ENCODE measurements at places on chromosomes 2 and 18. TPM values are rescaled to one million over a fixed set of nuclear protein-coding genes. Genes with fewer than 3 reads are reported as not detected.

ABHD1 gene
- total RNA-seq: not detected

DNA sequence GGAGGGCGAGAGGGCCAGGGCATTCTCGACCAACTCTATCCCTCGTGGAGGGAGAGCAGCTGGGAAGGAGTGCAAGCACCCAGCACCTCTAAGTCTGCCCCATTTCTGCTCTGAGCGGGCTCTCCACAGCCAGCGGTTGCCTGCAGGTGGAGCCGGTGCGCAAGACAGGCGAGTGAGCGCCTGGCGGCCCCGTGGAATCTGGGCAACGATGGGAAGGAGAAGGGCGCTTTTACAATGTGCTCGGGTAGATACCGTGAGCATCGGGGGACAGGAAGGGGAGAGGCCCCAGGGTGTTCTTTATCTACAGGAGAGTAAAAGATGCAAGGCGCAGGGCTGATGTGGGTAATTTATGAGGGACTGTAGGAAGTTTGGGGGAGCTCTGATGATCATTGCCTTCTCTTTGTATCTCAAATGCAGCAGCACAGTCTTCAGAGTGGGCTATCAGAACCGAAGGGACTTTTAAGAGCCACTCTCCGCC lies 867 bp upstream of the TTL start:
- peak overlapping the region; percentile 91 for H3K4me3 ChIP-seq
- H3K27ac ChIP-seq: peak overlapping the region; percentile 92
- peaks cover 10% of the 10 kb centered on the region for H3K4me1 ChIP-seq
- no peaks in the 10 kb centered on the region for H3K36me3 ChIP-seq
- no peaks in the 10 kb centered on the region for H3K27me3 ChIP-seq

GRCh38 chr2:10984418-10985135 lies 72.8 kb downstream of the KCNF1 start:
- H3K27ac ChIP-seq: no peak overlapping the region
- H3K4me3 ChIP-seq: no peak overlapping the region
- DNase-seq: no peak
- no peaks in the 10 kb centered on the region for H3K4me1 ChIP-seq

DNA sequence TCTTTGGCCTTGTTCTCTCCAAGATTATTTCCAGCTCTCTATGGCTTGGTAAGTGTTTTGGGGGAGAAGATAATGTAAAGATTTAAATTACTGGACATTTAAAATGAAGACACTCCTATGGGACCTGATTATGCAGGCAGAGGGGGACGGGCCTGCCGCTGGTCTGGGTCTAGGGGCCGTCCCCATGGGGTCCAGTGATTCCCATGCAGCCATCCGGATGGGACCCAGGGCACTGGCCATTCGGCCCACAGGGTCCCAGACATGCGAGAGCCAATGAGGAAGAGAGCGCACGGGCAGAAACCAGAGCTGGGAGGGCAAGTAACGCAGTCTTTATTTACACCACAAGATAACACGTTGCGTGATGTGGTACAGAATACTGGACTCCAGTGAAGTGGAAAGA lies 200.0 kb downstream of the TWIST2 start:
- no peak overlapping the region for H3K4me3 ChIP-seq
- no peaks in the 10 kb centered on the region for H3K27me3 ChIP-seq
- peaks cover 35% of the 10 kb centered on the region for H3K36me3 ChIP-seq
- no peak for DNase-seq

DNA sequence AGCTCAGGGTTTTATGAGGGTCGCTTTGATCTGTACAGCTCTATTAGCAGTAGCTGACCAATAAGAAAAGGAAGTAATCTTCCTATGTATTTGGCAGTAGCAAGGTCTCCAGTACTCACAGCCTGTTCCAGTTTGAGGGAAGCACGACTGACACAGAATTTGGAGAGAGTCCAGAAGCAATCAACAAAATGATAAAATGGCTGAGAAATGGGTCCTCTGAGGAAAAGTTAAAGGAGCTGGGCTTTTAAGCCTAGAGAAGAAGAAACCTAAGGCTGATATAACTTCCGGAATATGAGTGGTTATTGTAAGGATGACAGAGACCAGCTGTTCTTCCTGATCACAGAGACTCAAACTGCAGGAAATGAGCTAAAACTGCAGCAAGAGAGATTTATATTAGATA lies 382.8 kb downstream of the GPD2 start:
- no peak for DNase-seq
- no peak overlapping the region for H3K27ac ChIP-seq
- no peaks in the 10 kb centered on the region for H3K36me3 ChIP-seq
- no peak overlapping the region for H3K4me3 ChIP-seq
- no peaks in the 10 kb centered on the region for H3K27me3 ChIP-seq

GRCh38 chr2:46982351-46983064 lies 66.9 kb upstream of the MCFD2 start:
- H3K4me3 ChIP-seq: no peak overlapping the region
- peak overlapping the region; percentile 76 for H3K27ac ChIP-seq
- DNase-seq: no peak
- peaks cover 67% of the 10 kb centered on the region for H3K36me3 ChIP-seq
- H3K27me3 ChIP-seq: no peaks in the 10 kb centered on the region
- H3K4me1 ChIP-seq: peaks cover 62% of the 10 kb centered on the region

GALNT13 gene
- total RNA-seq: 0.23 TPM
